WTC11 (cell line): ENCODE measurements at places on chromosomes 7 and 10.

- no peak overlapping the region for H3K4me3 ChIP-seq
- no peaks in the 10 kb centered on the region for H3K27me3 ChIP-seq
- peaks cover 76% of the 10 kb centered on the region for H3K4me1 ChIP-seq
Observed at GRCh38 chr7:131513245-131514061, 43.0 kb downstream of the PODXL start.

GRCh38 chr10:21100190-21100589, 203.1 kb upstream of the NEBL start:
- no peak overlapping the region for H3K27ac ChIP-seq
- DNase-seq, result no peak
- H3K4me3 ChIP-seq, result no peak overlapping the region
- no peaks in the 10 kb centered on the region for H3K27me3 ChIP-seq

- H3K27ac ChIP-seq, result no peak overlapping the region
- peaks cover 17% of the 10 kb centered on the region for H3K4me1 ChIP-seq
- peaks cover 4% of the 10 kb centered on the region for H3K36me3 ChIP-seq
- peaks cover 11% of the 10 kb centered on the region for H3K27me3 ChIP-seq
Observed at GRCh38 chr7:132317701-132318351, 258.4 kb downstream of the PLXNA4 start.

DNA sequence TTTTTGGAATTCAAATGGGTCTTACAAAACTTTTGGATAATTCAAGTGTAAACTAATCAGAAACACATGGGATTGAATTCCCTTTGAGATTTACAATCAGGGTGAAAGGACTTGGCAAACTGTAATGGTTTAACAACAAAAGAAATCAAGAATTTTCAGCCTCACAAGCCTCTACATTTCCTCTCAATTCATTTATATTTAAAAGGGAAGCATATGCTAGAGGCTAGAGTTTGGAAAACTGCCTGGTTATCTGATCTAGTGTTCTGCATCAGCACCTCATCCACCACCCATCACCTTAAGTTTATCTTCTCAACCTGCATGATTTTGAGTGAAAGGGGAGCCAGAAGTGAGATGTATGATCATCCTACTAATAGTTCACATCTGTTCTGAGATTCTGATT, 120.7 kb downstream of the TES start:
- no peak overlapping the region for H3K27ac ChIP-seq
- DNase-seq, result no peak
- H3K4me3 ChIP-seq, result no peak overlapping the region
- peaks cover 17% of the 10 kb centered on the region for H3K4me1 ChIP-seq
- no peaks in the 10 kb centered on the region for H3K36me3 ChIP-seq

- no peaks in the 10 kb centered on the region for H3K36me3 ChIP-seq
- peaks cover 32% of the 10 kb centered on the region for H3K4me1 ChIP-seq
- DNase-seq, result no peak
- no peak overlapping the region for H3K4me3 ChIP-seq
Observed at GRCh38 chr10:15293862-15294842, 76.9 kb downstream of the FAM171A1 start.

- no peak overlapping the region for H3K4me3 ChIP-seq
- H3K27ac ChIP-seq, result no peak overlapping the region
- peaks cover 16% of the 10 kb centered on the region for H3K4me1 ChIP-seq
- no peak for DNase-seq
- H3K27me3 ChIP-seq, result no peaks in the 10 kb centered on the region; the same call in 1 of the 2 replicates
Observed at GRCh38 chr10:66844176-66844942, 81.5 kb upstream of the LRRTM3 start.

GRCh38 chr10:23345861-23346260, 1.3 kb upstream of the C10orf67 start:
- H3K27ac ChIP-seq, result no peak overlapping the region
- DNase-seq, result no peak
- H3K4me3 ChIP-seq, result no peak overlapping the region
- H3K4me1 ChIP-seq, result peaks cover 12% of the 10 kb centered on the region
- H3K27me3 ChIP-seq, result peaks cover 27% of the 10 kb centered on the region
- H3K36me3 ChIP-seq, result no peaks in the 10 kb centered on the region

- H3K36me3 ChIP-seq, result no peaks in the 10 kb centered on the region
- no peak overlapping the region for H3K4me3 ChIP-seq
- peaks cover 24% of the 10 kb centered on the region for H3K27me3 ChIP-seq
- DNase-seq, result no peak
Observed at GRCh38 chr10:79932841-79933379, 16.0 kb downstream of the SFTPD start.

GRCh38 chr7:127833641-127834040, 181.6 kb downstream of the SND1 start:
- peaks cover 14% of the 10 kb centered on the region for H3K36me3 ChIP-seq
- peaks cover 15% of the 10 kb centered on the region for H3K4me1 ChIP-seq
- no peaks in the 10 kb centered on the region for H3K27me3 ChIP-seq
- H3K4me3 ChIP-seq, result no peak overlapping the region

GRCh38 chr7:153522261-153522660, 529.9 kb upstream of the DPP6 start:
- H3K4me1 ChIP-seq, result no peaks in the 10 kb centered on the region
- no peak overlapping the region for H3K27ac ChIP-seq
- H3K4me3 ChIP-seq, result no peak overlapping the region
- DNase-seq, result no peak

DNA sequence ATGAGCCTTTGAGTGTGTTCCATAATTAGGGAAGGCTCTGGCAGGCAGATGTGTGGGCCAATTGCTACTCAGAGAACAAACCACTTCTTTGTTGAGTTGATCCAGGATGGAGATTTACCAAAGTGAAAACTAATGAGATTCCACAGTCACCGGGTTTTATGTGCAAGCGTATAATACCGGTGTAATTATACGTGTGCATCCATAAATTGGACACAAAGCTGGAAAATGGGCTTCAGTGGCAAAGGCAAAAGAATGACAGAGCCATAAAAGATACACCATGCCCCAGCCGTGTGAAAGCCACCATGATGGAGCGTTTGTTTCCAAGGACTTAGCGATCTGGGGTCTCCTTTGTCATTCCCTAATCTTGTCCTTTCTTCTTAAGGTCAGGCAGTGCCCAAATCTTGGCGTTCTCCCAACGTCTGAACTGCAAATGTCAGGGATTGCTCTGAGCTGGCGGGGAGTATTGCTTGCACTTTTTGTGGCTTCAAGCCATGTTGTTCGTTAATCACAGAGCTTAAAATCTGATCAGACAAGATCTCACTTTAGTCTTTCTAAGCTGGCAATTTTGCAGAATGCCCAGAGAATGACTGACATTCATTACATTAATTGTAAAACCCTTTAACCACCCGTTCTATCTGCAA, 70.1 kb downstream of the NPTX2 start:
- H3K36me3 ChIP-seq, result peaks cover 4% of the 10 kb centered on the region
- DNase-seq, result no peak
- H3K27me3 ChIP-seq, result peaks cover 29% of the 10 kb centered on the region
- no peaks in the 10 kb centered on the region for H3K4me1 ChIP-seq
- H3K4me3 ChIP-seq, result no peak overlapping the region

- DNase-seq, result no peak
- no peaks in the 10 kb centered on the region for H3K4me1 ChIP-seq
- no peak overlapping the region for H3K27ac ChIP-seq
- peaks cover 5% of the 10 kb centered on the region for H3K36me3 ChIP-seq
- no peak overlapping the region for H3K4me3 ChIP-seq
Observed at GRCh38 chr7:16223963-16224707, 197.2 kb downstream of the CRPPA start.

DNA sequence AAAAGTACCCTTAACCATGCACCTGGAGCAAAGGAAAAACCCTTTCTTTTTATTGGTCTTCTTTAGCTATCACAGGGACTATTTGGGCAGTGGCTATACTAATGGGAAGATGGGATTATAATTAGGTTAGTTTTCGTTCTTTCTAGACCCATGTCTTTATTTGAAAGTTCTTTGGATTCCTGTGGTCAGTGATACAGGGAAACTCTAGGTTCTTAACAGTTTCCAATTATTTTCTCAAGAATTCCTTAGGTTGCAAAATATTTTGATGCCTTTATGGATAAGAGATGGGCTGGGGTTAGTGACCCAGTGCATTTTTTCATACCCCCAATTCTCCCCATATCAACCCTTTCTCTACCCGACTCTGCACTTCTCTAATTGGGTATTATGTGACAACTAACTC, 49.0 kb downstream of the ADD3 start:
- no peak for DNase-seq
- peaks cover 20% of the 10 kb centered on the region for H3K4me1 ChIP-seq
- H3K27me3 ChIP-seq, result no peaks in the 10 kb centered on the region
- no peak overlapping the region for H3K27ac ChIP-seq
- no peak overlapping the region for H3K4me3 ChIP-seq

DNA sequence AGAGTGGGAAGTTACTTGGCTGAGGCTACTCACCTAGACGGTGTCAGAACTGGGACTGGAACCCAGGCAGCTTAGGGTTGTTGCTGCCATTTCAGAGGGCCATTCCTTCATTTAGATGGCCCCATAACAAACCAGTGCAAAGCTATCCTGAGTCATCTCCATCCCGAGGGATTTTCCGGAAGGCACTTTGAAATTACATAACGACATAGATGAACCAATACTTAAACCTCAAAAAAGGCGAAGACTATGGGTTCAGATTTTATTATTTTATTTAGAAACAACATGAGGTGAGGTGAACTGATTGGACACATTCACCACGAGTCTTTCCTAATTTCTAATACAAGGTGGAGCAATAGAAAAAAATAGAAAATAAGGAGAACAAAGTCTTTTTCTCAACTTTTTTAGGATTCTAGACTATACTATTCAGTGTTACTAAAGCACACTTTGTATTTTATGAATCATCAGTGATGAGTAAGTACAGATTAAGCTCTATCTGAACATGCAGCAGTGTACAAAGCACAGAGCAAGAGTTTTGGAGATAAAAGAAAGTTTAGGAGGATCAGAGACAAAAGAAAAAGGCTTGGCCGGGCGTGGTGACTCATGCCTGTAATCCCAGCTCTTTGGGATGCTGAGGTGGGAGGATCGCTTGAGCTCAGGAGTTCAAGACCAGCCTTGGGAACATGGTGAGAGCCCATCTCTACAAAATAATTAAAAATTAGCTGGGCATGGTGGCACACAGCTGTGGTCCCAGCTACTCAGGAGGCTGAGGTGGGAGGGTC, 79.5 kb upstream of the SVIL start:
- H3K36me3 ChIP-seq, result peaks cover 22% of the 10 kb centered on the region
- peaks cover 49% of the 10 kb centered on the region for H3K4me1 ChIP-seq
- H3K27ac ChIP-seq, result peak overlapping the region; percentile 79
- H3K27me3 ChIP-seq, result no peaks in the 10 kb centered on the region
- no peak overlapping the region for H3K4me3 ChIP-seq

- H3K36me3 ChIP-seq, result no peaks in the 10 kb centered on the region
- H3K4me3 ChIP-seq, result peak overlapping the region; percentile 65
- H3K27me3 ChIP-seq, result peaks cover 100% of the 10 kb centered on the region
- peaks cover 61% of the 10 kb centered on the region for H3K4me1 ChIP-seq
Observed at GRCh38 chr7:97016381-97017191, 8.0 kb downstream of the DLX5 start.

GRCh38 chr7:153193144-153193595, 433.6 kb downstream of the ACTR3B start:
- peak; percentile 73 for DNase-seq
- no peaks in the 10 kb centered on the region; the same call in 1 of the 2 replicates for H3K4me1 ChIP-seq
- peaks cover 4% of the 10 kb centered on the region for H3K27me3 ChIP-seq
- no peak overlapping the region for H3K27ac ChIP-seq
- H3K4me3 ChIP-seq, result no peak overlapping the region
- peaks cover 10% of the 10 kb centered on the region for H3K36me3 ChIP-seq

DNA sequence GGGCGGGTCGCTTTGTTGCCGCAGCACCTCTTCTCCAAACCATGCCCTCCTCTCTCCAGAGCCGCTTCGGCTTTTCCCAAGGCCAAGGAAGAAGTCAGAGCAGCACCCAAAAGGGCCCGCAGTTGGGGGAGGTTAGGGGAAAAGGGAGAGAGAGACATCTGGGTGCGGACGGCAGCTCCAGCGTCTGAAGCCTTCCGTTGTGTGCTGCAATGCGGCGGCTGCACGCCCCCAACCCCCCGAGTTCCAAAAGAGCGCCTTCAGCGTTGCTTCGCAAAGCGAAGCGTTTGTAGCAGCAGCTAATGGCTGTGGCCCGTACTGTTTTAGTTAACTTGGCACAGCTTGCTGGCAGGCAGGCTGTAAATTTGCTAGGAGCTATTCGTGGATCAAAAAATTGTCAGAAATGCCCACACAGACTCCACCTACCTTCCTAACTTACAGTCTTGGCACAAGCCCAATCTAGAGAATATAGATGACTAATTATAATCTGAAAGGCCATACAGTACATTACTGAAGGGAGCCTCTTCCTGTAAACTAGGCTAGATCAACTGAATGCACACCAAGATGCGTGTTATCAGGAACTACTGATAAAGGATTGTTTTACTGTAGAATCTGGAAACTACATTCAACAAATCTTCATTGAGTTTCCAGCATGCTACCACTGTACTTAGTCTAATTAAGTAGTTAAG, 1.1 kb upstream of the KBTBD2 start:
- peaks cover 18% of the 10 kb centered on the region for H3K27me3 ChIP-seq
- peak; percentile 58 for DNase-seq
- peak overlapping the region; percentile 99 for H3K27ac ChIP-seq

DNA sequence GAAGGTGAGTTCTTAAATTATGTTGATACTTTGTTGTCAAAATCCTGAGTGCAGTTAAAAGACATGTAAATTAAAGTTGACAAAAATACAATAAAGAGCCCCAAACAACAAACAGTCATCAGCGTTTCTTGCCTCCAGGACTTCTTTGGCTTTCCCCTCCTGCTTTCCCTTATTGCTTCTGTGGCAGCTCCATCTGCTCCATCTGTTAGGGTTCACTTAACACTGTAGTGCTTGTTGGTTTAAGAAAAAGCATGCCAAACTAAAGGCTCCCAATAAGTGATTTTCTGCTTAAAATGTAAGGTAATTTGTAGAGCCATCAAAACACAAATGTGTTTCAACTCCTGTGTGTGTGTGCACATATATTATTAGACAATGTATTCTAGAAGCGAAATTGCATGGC, 254.3 kb upstream of the GNAI1 start:
- H3K27me3 ChIP-seq, result no peaks in the 10 kb centered on the region
- H3K27ac ChIP-seq, result no peak overlapping the region
- H3K4me3 ChIP-seq, result no peak overlapping the region
- DNase-seq, result no peak

- H3K4me1 ChIP-seq, result peaks cover 14% of the 10 kb centered on the region
- no peak overlapping the region for H3K4me3 ChIP-seq
- no peak for DNase-seq
Observed at GRCh38 chr7:132551886-132552285, 24.4 kb downstream of the PLXNA4 start.

DNA sequence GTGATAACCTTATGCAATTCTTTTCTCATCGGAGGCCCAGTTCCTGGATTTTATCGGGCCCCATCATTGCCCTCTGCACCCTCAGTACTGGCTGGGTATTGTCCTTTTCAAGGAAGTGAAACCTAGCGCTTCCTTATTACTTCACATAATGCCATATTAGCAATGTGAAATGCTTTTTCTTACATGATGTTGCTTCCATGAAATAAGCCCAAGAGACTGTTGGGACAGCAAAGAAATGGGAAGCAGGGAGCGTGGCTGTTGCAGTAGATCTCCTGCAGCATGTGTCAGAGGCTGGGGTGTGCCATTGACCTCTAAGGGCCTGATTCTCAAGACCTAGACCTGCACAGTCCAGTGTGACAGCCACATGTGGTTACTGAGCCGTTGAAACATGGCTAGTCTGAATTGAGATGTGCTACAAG, 8.1 kb downstream of the CHN2 start:
- no peak for DNase-seq
- peaks cover 18% of the 10 kb centered on the region for H3K4me1 ChIP-seq
- H3K4me3 ChIP-seq, result no peak overlapping the region
- H3K36me3 ChIP-seq, result no peaks in the 10 kb centered on the region
- no peak overlapping the region for H3K27ac ChIP-seq
- peaks cover 23% of the 10 kb centered on the region for H3K27me3 ChIP-seq
